ENCODE measurements at places on chromosomes 16 and 17.

DNA sequence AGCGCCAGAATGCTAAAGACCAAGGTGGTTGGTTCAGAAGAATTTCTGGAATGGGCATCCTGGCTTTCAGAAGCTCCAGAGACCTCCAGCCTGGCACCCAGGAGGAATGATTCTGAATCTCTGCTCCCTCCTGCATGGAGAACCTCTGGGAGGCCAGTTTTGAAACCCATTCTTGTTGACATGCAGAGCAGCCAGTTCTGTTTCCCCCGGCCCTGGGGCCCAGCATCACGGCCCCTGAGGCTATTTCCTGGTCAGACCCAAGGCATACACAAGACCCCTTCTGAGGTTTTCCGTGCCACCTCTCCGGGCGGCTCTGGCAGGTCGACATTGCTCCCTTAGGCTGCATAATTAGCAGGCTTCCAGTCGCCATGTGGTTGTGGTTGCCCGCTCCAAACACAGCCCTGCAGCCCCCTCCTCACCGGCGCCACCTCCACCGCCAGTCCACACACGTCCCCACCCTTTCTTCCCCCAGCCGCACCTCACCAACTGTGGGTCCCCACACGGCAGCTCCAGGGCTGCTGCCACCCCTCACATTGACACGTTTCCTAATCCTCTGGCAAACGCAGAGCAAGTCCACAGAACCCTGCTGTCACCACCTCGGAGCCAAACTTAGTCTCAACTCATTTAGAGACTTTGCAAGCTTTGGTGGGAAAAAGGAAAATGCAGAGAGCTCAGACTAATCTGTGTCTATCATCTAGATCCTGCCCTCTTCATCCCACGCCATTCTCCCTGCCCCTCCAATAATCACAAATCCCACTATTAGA is 367.1 kb downstream of the SOX9 start:
- DNase-seq = no peak

DNA sequence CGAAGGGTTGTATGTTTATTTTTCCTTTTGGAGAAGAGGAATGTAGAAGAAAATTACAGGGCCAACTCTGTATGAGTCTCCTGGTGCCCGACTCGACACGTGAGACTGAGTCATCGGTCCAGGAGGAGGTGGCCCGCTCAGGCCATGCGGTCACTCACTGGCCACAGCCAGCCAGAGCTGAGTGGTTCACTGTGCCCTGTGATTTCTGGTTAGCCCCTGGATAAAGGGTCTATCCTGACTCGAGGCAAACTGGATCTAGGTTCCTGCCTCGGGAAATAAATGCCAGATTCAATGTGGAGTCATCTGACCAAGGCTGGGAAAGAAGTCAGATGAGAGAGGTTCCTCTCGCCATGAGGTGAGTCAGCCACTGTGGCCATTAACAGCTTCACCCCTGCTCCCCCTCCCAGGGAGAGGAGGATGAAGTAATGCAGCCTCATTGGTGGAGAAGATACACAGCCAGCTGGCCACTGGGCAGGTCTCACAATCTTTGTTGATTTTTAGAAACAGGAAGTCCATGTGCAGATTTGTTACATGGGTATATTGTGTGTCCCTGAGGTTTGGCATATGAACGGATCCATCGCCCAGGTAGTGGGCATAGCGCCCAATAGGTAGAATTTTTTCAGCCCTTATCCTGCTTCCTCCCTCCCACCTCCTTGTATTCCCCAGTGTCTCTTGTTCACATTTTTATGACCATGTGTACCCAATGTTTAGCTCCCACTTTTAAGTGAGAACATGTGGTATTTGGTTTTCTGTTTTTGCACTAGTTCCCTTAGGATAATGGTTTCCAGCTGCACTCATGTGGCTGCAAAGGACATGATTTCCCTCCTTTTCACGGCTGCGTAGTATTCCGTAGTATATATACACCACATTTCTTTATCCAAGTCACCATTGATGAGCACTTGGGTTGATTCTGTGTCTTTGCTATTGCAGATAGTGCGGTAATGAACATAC is 21.7 kb upstream of the USP36 start:
- no peak for DNase-seq

- peak; percentile 67 for DNase-seq
Observed at GRCh38 chr17:45895304-45895968, 1.1 kb downstream of the MAPT start.

DNA sequence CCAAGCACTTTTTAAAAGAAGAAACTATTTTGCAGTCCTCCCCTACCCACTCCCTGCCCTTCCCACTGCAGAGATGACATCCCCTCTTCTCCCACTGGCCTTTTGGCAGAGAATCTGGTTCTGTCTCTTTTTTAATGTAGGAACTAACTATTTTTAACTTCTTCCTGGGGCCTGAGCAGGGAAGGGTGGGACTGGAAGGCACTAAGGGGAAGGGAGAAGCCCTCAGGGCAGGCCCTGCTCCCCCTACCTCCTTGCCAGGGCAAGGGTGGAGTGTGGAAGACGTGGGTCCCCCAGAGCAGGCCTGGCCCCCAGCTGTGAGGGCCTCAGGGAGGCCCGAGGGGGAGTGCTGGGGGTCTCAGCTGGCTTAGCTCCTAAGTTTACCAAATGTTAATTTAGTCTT is 19.5 kb downstream of the UNC13D start:
- no peak for DNase-seq

DNA sequence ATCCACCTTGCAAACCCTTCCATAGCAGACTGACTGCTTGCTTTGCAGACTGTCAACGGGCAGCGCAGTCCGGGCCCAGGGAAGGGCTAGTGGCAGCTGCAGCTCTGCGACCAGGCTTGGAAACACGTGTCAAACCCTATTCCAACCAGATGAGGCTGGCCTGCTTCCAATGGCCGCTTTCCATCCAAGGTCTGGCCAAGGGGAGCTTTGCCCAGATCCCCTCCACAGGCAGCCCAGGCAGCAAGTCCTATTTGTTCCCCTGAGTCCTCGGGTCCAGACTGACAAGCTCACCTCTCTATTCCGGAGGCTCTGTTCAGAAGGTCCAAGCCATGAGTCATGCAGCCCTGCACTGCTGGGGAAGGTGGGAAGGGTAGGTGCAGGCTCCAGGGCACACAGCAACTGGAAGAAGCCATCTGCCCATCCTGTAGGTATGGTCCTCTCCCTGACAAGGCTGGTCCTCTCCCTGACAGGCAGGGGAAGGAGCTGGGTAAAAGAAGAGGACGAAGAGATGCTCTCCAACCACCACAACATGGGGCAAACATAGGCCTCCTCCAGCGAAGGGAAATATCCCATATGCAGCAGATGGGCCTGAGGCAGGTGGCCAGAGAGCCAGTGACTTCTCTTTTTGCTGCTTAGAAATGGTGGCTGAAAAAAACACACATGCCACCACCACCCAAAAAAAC is 22.6 kb upstream of the AXIN2 start:
- peak; percentile 33 for DNase-seq

GRCh38 chr17:32307658-32308057 is 34.3 kb downstream of the C17orf75 start:
- DNase-seq = no peak

DNA sequence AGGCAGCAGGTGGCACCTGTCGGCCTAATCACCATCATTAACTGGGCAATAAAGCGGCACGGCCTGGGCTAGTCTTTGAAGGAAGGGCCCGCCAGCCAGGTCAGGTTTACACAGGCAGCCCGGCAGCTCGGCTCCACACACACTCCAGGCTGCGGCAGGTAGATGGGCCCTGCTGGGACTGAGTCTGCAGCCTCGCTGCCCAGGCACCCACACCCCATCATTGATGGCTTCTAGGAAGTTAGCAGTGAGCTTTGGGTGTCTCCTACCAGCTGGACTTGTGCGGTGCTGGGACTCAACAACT is 6.8 kb upstream of the FOXN1 start:
- no peak for DNase-seq

GRCh38 chr16:68292425-68292824 is 18.3 kb downstream of the SLC7A6OS start:
- DNase-seq = no peak
